ENCODE measurements at places on chromosomes 3 and 15.

DNA sequence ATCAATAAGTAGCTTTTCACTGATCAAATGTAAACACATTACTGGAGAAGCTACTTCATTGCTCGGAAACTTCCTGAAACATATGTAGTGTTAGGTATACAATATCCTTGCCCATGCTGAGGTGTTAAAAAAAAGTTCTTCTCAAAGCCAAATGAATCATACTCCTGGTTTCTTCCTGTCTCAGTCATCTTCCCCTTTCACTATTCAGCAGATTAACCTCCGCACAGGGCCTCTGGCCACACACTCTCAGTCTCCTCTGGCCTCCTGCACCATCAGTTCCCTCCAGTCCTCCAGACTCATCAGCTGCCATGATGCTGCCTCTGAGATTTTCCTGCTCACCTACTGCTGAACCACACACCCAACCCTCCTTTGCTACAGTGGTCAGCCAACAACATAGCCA, 70.5 kb upstream of the BOC start:
- DNase-seq: no peak

GRCh38 chr3:45605534-45605933, 11.0 kb downstream of the LIMD1 start:
- DNase-seq: no peak

DNA sequence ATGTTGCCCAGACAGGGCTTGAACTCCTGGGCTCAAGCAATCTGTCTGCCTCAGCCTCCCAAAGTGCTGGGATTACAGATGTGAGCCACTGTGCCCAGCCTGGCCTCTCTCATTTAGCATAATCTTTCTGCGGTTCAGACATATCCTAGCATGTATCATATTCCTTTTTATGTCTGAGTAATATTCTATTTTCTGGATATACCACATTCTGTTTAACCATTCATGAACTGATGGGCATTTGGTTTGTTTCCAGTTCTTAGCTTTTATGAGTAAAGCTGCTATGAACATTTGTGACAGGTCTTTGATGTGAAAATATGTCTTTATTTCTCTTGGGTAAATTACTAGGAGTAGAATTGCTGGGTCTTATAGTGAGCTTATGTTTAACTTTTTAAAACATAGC, 23.5 kb downstream of the FAM81A start:
- DNase-seq: no peak

GRCh38 chr15:72272997-72273352, 621 bp upstream of the PARP6 start:
- DNase-seq: no peak

- no peak for DNase-seq
These were observed 20.0 kb downstream of the IDH2 start for GRCh38 chr15:90082140-90082715.

GRCh38 chr15:88382482-88382983, 84.7 kb downstream of the MRPL46 start:
- peak; percentile 10 for DNase-seq

DNA sequence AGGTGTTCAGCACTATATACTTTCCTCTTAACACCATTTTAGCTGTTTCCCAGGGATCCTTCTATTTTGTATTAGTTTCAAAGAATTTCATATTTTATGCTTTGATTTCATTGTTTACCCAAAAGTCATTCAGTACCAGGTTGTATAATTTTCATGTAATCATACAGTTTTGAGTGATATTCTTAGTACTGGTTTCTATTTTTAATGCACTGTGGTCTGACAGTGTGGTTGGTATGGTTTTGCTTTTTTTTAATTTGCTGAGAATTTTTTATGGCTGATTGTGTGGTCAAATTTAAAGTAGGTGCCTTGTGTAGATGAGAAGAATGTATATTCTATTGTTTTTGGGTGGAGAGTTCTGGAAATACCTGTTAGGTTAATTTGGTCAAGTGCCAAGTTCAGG, 323.4 kb upstream of the EPHA6 start:
- DNase-seq: no peak

GRCh38 chr15:41288464-41288863, 43.9 kb downstream of the OIP5 start:
- no peak for DNase-seq

GRCh38 chr3:4322635-4323034, 19.5 kb downstream of the SETMAR start:
- DNase-seq: no peak

DNA sequence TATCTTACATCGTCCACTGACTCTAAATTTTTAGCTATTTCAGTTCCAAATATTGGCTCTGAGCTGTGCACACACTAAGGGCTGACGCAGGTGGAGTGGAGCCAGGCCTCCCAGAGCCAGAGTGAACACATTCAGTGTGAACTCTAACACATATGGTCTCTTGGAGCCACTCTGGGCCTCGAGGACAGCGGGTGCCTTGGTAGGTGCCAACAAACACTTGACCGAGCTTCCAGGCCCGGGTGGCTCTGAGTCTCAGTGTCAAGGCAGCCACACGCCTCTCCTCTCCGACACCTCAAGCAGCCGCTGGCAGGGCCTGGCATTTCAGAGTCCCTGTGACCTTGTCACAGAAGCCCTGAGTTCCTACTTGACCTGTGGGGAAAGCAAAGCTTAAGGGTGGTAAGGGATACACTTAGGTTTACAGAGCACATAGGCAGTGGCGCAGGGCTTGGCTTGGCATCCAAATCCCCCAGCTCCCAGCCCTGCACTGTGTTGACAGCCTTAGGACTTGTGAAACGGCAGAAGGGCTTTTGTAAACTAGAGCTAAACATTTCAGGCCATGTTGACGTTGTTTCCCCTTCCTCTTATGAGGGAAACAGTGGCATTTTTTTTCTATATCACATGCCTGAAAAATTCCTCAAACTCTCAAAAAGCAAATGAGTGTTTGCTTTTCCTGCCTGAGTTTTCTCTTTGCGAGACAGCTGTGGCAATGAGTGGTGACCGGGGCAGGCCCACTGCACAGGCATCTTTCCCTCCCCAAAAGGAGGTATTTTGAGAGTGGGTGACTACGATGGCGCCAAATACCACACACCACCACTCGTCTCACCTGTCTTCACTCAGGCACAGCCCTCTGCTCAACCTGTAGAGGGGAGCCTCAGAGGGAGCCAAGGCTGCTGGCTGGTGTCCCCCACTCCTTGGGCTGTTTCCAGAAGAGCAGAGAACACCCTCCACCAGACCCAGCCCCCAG, 60.8 kb downstream of the DAPK2 start:
- DNase-seq: no peak

- DNase-seq: peak; percentile 63
These were observed 507 bp downstream of the SLC12A6 start for GRCh38 chr15:34336991-34337556.

- no peak for DNase-seq
These were observed 178.0 kb upstream of the UMPS start for GRCh38 chr3:124552224-124552623.

DNA sequence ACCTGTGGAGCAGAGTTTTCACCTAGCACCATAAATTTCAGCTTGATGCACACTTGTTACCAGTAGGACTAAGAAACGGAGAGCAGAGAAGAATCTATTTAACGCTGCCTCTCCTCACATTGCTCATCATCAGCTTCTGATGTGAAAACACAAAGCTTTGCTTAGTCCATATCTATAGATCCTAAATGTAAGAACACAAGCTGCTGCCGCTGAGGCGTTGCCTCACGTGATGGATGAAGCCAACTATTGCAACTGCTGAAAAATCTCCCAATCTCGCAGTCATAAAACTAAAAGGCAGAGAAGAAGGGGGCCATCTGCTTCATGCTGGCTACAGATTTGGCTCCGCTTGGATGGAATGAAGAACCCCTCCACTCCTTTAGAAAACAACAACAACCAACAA, 42.7 kb downstream of the CADPS start:
- no peak for DNase-seq

GRCh38 chr15:32953533-32953910, 235.7 kb downstream of the GREM1 start:
- DNase-seq: no peak
